HS-27A (cell line): ENCODE measurements at places on chromosomes 3 and 15.

DNA sequence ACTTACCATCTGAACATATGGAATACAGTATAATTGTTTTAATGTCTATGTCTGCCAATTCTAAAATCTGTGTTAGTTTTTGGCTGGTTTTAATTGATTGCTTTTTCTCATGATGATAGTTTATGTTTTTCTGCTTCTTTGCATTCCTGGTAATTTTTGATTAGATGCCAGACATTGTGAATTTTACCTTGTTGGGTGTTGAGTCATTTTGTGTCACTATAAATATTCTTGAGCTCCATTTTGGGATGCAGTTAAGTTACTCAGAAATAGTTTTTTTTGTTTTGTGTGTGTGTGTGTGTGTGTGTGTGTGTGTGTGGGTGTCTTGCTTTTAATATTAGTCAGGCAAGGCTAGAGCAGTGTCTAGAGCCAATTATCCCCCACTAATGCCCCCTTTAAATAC is 818.8 kb upstream of the NR2F2 start:
- no peak for DNase-seq

DNA sequence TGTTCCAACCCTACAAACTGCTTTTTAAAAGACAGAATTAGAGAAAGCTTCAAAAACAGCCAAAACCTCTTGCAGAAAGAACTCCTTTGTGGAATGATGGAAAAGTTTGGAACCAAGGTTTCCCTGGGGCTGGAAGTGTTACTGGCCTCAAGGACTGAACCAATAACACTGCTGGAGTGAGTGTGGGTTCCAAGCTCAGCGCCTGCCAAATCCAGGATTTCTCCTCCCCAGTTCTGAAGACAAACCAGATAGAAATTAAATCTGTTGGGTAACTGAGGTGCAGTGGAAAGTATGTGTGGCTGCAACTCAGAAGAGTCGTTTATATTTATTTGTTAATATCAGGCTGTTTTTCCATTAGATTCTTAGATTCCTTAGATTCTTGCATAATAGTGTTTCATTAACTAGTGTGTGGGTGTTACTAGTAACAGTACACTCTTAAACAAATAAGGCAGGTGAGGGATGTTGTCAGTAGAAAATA is 66.5 kb upstream of the FNDC3B start:
- no peak for DNase-seq

DNA sequence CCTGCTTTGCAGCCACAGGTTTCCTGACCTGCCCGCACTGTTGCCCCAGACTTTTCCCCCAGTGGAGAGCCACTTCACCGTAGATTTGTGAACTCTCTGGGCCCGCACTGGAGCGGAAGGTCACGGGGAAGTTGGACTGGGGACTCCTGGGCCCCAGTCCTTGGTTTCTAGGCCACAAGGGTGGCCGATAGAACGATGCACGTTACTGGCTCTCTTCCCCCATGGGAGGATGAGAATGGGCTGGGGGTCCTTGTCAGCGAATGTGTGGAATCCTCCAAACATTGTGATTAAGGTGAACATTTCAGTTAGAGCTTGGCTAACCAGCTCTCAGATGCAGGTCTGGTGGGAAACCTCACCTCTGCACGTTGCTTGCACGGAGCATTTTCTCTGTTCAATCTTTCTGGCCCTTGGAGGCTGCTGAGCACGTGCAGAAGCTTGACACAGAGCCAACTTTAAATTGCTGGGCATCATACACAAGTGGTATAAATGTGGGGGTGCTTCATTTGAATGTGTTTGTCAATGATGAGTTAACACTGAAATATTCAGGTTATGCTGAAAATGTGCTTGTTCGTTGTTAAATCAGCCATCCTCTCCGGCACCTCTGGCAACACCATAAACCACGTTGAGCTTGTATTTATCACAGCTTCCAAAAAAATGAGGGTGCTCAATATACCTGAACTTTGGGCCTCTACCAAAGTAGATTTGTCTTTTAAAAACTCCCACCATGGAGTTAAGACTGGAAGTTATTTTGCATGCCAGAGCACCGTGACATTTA is 976 bp downstream of the DIS3L start:
- DNase-seq, result peak; percentile 97

GRCh38 chr15:38707802-38708671 is 143.4 kb upstream of the RASGRP1 start:
- DNase-seq, result no peak

DNA sequence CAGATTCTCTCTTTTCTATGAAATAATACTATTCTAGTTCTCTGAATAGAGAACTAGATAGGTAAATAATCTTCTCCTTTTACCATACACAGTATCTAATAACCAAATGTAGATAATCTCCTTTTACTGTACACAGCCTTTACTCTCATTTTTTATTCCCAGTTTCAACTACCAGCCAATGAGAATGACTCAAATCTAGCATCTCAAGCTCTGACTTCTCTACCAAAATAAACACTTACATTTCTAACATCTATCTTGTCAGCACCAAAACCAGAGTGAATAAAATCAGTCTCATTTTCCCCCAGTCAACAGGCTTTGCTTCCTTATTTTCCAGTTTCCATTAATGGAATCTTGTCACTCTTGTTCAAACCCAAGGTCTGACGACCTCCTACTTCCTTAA is 36.9 kb downstream of the LRRFIP2 start:
- no peak for DNase-seq
